HFFc6 (cell line): ENCODE measurements at places on chromosomes 6 and 20.

DNA sequence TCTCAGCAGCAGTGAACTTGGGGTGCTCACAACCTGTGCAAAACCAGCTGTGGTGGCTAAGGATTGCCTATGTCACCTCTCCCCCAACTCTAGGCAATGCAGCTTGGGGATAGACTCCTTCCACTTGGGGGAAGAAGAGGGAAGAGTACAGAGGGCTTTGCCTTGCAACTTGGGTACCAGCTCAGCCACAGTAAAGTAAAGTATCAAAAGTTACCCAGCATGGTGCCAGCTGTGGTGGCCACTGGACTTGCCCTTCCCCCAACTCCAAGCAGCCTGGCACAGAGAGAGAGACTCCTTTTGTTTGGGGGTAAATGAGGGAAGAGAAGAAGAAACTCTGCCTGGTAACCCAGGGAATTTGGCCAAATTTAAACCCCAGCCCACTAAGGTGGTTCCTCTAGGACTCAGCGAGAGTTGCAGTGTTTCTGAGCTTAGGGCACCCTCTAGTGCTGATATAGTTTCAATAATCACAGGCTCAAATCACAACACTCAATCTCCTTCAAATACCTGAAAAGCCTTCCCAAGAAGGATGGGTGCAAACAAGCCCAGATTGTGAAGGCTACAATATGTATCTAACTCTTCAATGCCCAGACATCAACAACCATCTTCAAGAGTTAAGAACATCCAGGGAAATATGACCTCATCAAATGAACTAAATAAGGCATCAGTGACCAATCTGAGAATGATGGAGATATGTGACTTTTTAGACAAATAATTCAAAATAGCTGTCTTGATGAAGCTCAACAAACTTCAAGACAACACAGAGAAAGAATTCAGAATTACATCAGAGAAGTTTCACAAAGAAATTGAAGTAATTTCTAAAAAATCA lies 7.6 kb upstream of the DEFB129 start:
- DNase-seq, result peak; percentile 5

- no peak for DNase-seq
These were observed 50.1 kb downstream of the PKIB start for GRCh38 chr6:122660296-122660695.

GRCh38 chr6:145787688-145788087 lies 26.9 kb downstream of the FBXO30 start:
- no peak for DNase-seq

GRCh38 chr6:38067263-38067980 lies 247.9 kb downstream of the ZFAND3 start:
- DNase-seq, result no peak

GRCh38 chr6:3788408-3789017 lies 37.0 kb upstream of the PXDC1 start:
- no peak for DNase-seq

DNA sequence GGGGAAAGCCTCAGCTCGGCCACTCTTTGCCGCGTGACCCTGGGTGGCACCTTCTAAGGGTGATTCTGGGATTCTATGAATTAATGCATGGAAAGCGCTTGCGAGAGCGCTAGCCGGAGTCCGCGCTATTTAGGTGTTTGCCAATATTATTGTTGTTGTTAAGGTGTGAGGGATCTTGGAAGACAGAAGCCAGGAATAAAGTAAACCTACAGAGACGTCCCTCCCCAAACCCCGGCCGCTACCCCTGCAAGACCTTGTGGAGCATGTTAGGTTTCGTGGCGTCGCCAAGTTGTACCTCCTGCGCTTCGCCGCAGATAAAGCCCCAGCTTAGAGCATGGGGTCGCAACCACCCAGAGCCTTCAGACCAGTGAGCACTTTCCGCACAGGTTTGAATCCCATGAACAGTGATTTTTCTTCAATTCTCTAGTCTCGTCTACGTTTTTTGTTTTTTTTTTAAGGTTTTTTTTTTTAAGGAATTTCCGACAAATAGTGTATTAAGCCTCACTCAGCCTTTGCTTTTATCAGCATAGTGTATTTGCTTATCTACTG lies 16.9 kb upstream of the ZSCAN9 start:
- no peak for DNase-seq

DNA sequence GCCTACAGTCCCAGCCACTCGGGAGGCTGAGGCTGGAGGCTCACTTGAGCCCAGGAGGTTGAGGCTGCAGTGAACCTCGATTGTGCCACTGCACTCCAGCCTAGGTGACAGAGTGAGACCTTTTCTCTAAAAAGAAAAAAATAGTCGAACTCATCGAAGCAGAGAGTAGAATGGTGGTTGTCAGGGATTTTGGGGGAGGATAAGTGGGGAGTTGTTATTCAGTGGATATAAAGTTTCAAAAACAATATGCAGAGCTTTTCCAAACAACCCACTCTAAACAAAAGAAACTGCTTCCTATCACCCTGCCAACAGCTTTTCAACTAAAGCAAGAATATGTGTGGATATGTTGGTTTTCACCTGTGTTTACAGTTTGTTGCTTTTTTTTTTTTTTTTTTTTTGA lies 11.6 kb upstream of the MAK start:
- DNase-seq, result no peak
